ENCODE measurements at places on chromosomes 2 and 18.

DNA sequence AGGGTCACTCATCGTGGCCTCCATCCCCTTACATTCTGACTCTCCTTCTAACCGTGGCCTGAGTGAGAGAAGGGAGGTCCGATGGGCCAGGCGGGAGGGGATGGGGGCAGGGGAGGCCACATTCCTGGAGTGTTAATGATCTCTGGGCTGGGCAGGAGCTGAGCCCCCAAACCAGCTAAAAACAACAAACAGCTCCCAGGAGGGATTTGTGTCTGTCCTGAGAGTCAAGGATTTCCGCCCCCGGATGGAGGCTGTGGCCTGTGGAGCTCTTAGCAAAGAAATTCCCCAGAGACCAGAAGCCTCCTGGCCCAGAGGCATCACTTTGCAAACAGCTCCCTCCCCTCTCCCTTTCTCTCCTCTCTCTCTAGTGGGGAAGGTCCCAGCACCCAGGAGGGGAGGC lies 23.5 kb downstream of the EMX1 start:
- DNase-seq = no peak

DNA sequence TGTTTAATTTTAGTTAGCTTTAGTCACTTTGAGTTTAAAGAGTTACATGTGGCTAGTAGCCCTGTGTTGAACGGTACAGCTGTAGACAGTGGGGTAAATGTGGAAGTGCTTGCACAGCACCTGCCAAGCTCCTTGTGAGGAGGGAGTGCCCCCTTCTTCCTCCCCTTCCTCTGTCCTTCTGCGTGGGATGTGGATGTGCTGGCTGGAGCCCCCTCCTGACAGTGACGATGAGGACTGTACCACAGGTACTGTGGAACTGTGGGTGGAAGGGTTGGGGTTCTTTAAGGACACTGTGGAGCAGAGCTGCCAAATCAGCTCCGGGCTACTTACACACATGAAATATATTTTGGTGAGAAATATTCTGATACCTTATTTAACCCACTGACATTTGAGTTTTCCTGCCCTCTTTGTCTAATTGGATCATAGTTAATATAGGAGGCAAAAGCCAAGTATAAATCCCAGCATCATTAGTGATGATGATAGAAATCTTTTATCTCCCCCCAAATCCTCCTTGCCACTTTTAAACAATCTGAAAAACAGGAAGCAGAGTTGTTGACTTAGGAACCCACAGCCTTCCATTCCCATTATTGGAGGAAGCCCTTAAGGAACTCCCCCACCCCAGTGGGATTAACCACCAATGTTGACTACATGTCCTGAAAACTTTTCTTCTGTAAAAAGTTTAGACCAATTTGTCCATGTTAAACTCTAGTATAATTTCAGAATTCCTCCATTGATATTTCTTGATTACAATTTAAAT lies 181.3 kb downstream of the PTPRM start:
- no peak for DNase-seq

- DNase-seq = no peak
Observed at GRCh38 chr2:207446653-207447052, 83.1 kb upstream of the CREB1 start.

GRCh38 chr2:196183172-196183473 lies 11.7 kb upstream of the STK17B start:
- no peak for DNase-seq

DNA sequence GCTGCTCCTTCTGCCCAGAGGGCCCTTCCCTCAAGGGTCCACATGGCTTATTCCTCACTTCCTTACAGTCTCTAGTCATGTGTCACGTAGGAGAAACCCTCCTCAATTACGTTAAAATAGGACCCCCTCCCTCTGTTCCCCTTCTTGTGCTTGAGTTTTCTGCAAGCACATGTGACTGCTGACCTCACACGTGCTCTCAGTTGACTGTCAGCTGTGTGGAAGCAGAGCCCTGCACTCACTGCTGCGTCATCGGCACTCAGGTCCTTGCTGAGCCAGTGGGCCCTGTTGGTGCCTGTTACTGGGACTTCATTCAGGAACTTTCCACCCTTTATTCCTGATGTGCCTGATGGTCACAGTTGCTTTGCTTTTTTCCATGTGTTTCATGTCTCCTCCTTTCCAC lies 11.1 kb downstream of the ATG16L1 start:
- no peak for DNase-seq

- no peak for DNase-seq
Observed at GRCh38 chr18:46859855-46860254, 57.5 kb downstream of the PIAS2 start.

DNA sequence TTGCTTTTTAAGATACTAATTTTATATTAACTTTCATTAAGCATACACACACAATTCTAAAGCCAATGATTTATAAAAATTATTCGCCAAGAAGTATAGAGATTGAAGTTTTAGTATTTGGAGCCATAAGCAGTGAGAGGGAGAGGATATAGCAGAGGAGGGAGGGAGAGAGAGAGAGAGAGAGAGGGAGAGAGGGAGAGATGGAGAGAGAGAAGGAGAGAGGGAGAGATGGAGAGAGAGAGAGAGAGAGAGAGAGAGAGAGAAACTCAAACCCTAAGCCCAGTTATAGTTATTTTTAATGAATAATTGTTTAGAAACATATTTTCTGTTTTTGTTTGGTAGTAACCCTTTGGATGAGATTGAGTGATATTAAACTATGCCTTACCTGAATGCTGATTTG lies 5.3 kb downstream of the TWIST2 start:
- DNase-seq = no peak

DNA sequence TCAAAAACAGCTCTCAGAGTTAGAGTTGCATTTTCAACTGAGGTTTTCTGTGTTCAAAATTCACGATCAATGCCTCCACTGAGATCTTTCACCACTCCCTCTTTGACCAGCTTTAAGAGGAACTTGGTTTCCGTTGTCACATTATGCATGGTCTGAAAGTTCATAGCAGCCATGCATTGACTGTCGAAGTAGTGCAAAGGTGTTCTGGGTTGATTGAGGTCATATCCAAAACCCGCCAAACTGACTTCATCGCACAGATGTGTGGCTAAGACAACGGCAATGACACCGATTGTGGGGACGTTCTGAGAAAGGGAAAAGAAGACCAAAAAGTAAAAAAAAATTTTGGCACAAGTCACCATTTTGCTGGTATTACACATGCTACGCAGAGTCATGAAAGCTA lies 48.7 kb downstream of the ST3GAL5 start:
- no peak for DNase-seq

GRCh38 chr2:74719066-74719465 lies 65.0 kb downstream of the SEMA4F start:
- no peak for DNase-seq

GRCh38 chr2:71121479-71121878 lies 8.6 kb downstream of the MCEE start:
- no peak for DNase-seq

- DNase-seq = no peak
Observed at GRCh38 chr2:29372185-29372584, 257.0 kb downstream of the CLIP4 start.

GRCh38 chr2:207274530-207275189 lies 108.9 kb upstream of the KLF7 start:
- DNase-seq = no peak

GRCh38 chr2:159936471-159936870 lies 125.9 kb downstream of the PLA2R1 start:
- DNase-seq = no peak

GRCh38 chr18:38940863-38941531 lies 1375.4 kb upstream of the CELF4 start:
- DNase-seq = peak; percentile 29

- DNase-seq = no peak
Observed at GRCh38 chr2:174392706-174393105, 2.8 kb upstream of the SCRN3 start.

DNA sequence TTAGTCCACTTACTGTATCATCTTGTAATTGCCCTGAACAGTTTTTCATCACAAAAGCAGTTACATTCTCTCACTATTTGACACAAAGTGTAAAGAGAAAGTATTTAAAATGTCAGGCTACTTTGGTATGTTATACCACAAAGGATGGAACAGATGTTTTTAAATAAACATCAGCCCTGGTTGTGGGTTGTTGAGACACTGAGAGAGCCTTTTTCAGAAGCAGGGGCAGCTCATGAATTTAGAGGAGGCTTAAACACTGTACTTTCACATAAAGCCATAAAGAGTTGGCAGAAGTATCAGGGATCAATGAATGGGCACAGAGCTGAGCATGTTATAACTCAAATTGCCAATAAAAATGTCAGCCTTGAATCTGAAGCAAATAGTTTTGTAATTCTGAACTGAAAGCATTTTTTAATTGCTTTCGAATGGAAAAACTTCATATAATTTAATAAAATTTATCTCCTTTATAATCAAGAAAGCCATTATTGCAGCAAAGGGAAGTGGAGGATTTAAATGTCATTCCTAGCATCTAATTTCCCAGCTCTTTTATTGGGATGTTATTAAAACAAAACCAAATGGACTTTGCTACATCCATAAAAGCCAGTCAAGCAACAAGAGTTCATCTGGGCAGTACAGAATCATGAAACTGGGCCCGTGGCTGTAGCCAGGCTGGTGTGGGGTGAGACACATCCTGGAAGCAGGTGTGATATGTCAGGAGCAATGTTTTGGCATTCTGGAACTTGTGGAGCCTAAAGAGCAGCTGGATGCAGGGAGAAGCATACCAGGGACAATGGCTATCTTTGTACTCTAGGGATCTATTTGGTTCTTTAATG lies 95.1 kb upstream of the NT5C1B start:
- no peak for DNase-seq

- DNase-seq = no peak
Observed at GRCh38 chr18:32767400-32767799, 5.4 kb downstream of the KLHL14 start.

DNA sequence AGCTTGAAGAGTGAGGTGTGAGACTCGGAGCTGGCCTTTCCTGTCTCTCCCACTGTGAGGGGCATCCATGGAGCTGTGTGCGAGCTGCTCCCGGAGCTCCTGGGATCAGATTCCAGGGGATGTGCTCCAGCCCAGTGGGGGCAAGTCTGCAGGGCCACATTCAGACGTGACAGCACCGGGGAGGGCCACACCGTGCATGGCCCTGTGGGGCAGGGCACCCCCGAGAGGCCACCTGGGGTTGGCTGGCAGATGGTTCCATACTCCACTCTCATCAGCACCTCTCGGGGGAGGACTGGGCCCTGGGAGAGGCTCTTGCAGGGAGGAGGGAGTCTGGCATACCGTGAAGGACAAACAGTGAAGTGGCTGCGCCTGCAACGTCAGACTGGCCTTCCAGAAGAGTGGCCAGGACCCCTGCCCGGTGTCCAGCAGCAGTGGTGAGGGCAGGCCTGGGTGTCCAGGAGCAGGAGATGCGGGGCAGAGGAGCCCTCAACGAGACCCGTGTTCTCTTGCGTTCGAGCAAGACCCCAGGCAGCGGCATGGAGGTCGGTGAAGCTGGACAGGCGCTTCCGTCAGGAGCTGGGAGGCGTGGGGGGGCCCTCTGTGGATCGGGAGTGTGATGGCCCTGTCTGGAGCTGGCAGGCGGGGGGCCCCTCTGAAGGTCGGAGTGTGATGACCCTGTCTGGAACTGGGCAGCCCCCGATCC lies 84.3 kb downstream of the ASB1 start:
- DNase-seq = no peak

DNA sequence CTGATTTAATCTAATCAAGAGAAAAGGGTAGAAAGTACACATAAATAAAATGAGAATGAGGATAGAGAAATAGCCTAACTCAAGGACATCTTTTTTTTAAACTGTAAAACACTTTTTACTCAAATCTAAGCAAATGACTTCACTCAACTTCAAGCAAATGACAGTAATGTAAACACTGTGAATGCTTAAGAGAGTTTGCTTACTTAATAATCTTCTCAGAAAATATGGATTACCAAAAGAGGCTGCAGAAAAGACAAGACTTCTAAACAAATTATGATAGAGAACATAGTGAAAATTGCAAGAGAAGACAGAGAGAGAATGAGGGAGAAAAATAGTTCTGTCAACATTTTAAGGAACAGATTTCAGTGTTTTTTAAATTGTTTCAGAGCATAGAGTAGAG lies 52.5 kb downstream of the FAM124B start:
- DNase-seq = no peak

- DNase-seq = no peak
Observed at GRCh38 chr2:238461491-238461890, 34.8 kb downstream of the ASB1 start.

DNA sequence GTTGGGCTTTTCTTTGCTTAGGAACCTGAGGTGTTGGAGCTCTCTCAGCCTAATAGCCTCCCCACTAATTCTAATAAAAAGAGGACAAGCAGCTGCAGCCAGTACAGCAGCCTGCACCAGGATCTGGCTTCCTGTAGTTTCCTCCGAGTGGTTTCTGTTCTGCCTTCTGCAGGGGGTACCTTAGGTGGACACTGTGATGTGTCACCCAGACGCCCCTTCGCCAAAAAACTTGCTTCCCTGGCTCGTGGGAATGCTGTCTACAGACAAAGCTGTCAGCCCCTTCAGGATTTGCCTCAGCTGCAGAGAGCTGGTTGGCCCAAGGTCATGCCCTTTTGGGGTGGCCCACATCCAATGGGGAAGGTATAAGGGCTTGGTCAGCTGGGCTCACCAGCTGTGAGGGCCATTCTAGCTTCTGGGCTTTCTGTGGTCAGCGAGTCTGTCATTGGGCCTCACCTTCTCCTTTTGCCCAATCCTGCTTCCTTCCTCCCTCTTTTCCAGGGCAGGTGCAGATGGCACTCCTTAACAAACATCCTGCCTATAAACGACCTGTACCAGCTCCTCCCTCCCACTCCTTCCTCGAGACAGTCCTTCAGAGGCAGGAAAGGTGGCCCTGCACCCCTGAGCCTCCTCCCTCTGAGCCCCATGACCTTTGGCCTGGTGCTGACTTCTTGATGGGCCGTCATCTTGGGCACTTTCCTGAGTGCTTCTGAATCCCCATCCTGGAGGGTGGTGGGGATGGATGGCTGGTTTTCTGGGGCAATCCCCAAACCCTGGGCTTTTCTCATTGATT lies 44.0 kb upstream of the ROCK2 start:
- DNase-seq = no peak

- no peak for DNase-seq
Observed at GRCh38 chr18:25349926-25350487, 2.0 kb downstream of the ZNF521 start.

DNA sequence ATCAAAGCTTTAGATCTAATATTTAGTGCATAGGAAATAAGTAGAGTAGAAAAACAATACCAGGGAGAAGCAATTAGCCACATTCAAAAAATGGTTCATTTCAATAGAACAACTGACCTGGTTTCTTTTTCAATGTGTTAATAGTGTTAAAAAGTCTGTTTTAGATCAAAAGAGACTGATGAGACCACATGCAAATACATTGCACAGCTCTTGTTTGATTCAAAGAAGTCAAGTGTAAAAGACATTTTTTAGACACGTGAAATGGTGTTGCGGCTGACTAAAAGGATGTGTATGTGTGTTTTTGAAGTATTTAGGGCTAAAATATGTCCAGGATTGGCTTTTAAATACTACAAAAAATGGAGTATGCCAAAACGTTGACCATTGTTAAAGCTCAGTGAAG lies 1.2 kb upstream of the AOX1 start:
- no peak for DNase-seq

DNA sequence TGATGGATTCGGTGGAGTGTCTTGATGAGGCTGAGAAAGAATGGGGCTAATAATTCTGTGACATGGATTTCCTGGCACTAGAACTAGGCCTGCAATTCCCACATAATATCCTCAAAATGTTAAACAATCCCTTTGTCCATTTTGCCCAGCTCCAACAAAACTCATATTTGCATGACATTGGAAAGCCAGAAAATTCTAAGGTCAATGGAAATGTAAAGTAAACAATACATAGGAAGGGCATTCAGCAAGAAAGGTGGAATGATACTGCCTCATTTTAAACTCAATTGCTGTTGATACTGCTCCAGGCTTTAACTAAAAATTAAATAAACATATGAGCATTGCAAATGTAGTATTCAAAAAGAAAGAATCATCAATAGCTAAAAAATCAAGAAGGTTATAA lies 434.8 kb upstream of the SLC8A1 start:
- DNase-seq = no peak

GRCh38 chr2:218257390-218257981 lies 3.3 kb upstream of the GPBAR1 start:
- DNase-seq = peak; percentile 50
